NCI-H1436 (cell line): ENCODE measurements at places on chromosomes 3 and 15.

GRCh38 chr15:25095179-25095578 lies 140.4 kb downstream of the SNRPN start:
- DNase-seq: no peak

DNA sequence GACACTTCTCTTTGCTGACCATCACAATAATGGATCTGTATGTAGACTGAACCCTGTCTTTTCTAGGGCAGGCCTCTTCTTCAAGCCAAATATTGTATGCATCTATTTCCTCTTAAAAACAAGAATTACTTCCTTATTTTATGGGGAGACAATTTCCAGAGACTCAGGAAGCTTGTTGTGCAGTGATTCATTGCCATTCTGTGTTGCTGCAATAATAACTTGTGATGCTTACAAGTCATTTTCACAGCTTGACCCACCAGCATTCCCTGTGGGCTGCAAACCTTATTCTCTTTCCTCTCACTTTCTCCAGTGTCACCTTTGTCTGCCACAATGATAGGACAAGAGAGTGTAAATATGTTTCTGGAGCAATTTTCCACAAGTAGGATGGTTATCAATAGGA lies 276.7 kb upstream of the SGO1 start:
- no peak for DNase-seq

- no peak for DNase-seq
Measured at GRCh38 chr15:99656205-99656604, 77.0 kb downstream of the LYSMD4 start.

GRCh38 chr3:149575213-149575960 lies 82.4 kb downstream of the WWTR1 start:
- DNase-seq: peak; percentile 41

DNA sequence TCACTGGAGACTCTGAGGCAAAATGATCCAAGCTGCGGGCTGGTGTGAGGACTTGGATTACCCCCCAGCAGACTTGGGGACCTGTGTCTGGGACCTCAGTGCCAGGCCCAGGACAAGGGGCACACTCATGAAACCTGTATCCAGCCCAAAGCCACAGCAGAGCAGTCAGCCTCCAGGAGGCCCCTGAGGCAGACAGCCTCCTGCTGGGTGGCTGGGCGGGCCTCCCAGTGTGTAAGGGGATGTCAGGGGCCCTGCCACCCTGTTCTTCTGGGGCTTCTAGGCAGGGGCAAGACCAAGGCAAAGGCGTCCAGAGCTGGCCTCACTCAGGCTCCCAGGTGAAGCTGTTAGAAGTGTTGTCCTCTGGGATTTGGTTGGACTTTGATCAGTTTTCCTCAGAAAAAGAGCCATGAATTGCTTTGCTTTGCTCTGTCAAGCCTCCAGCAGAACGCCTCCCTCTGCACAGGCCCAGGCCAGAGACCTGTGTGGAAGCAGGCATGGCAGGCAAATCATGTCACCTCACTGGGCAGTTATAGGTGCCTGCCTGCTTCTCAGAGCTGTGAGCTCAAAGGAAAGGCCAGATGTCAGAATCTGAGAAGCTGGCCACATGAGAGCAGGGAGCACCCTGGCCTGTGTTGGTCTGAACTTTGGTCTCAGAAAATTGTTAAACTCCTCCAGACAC lies 77.4 kb downstream of the SMAD6 start:
- DNase-seq: no peak

DNA sequence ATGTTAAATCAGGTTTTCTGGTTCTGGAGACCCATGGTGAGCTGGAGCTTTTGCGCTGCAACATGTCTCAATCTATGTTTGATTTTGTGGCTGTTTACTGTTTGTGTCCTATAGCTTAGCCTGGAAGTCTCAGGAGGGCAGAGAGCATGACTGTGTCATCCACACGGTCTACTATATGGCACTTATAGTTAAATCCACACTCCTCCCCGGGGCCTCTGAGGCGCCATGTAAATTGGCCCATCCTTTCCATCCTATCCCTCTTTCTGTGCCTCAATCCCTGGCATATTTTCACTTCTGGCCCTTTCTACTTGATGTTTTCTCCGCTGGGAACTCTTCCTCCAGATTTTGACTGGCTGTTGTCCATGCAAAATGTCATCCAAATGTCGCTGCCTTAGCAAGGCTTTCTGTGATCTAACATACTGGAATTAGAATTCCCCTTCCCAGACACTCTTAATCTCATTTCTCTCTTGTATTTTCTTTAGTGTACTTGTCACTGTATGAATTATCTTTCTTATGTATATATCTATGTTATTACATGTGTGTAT lies 560.8 kb upstream of the RGMA start:
- no peak for DNase-seq

DNA sequence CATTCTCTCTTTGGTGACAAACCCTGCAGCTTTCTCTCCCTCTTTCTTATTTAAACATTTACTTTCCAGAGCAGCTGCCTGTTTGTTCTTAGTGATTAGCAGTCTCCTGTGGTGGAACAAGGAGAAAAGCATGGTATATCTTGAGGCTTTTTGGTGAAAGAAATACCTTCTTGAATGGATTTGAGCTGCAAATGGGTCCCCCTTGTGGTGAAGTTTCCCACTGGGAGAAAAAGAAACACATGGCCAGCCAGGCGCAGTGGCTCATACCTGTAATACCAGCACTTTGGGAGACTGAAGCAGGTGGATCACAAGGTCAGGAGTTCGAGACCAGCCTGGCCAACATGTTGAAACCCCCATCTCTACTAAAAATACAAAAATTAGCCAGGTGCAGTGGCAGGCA lies 48.3 kb upstream of the ACP3 start:
- DNase-seq: no peak

DNA sequence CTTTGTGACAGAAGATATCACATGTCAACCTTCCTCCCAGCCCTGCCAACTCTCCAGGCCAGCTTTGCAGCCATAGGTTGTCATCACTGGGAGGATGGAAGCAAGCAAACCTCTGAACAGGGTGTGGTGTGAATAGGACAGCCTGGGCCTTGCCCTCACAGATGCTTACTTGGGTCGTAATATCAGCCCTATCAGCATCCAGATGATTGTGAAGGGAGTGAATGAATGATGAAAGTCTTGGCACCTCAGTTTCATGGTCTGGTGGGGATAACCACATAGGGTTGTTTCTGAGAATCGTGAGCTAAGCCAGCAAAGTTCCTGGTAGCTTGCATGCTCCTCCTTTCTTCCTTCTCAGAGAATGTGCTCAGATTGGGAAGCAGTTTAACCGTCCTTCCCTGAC lies 55.1 kb upstream of the POLR2M start:
- DNase-seq: no peak

DNA sequence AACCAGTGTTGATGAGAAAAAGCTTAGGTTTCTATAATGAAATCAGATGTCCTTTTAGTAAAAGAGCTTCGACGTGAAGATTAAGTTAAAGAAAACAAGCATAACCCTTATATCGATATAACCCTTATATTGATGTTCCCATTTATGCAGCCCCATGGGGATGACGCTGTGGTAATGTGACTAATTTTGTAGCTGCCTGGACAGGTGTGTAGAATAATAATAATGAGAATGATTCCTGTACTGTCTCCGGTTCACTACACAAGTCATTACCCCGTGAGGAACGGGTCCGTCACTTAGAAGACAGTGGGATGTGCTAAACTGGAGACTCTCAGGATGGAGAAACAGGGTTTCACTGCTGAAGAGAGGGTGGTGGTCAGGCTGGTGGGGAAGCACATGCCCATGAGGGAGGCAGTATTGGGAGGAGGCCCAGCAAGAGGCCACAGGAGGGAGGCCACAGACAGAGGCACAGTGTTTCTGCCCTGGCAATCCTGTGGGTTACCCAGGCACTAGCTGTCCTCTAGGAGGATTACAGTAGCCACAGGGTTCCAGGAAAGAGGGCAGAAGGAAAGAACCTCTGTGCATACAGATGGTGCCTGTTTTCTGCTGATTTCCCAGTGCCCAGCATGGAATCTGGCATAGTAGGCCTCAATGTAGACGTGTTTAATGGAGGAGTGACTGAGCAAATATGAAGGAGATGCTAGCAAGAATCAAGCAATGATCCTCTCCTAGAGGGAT lies 191.1 kb upstream of the TSC22D2 start:
- no peak for DNase-seq

DNA sequence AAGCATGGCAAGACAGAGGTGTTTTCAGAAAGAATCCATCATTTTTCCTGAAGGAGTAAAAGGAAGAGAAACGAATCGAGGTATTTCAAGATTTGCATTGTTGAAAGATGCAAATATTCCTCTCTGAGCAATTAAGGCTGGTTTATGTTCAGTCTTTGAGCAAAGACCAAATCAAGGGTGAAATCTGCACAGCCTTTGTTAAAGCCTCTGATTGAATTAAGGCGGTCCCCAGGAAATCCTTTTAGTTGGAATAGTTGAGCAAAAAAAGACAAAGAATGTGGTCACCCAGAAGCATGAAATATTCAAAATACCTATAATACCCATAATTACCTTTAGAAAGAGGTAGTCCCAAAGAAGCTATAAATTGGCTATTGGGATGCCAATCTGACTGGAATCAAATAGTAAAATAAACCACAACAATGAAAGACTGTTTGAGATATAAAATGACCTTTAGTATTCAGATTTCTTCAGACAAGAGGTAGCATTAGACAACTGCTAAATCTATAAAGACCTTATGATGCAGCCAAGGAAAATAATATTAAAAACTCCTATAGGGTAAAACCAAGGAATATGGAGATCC lies 1218.1 kb downstream of the ROBO2 start:
- no peak for DNase-seq

GRCh38 chr3:14691239-14691638 lies 16.3 kb downstream of the C3orf20 start:
- DNase-seq: no peak

- DNase-seq: no peak
Measured at GRCh38 chr3:56197259-56197965, 270.9 kb downstream of the ERC2 start.

- DNase-seq: no peak
Measured at GRCh38 chr15:85482894-85483293, 102.5 kb downstream of the AKAP13 start.
